Body of pancreas (tissue), 4 donors: ENCODE measurements at places on chromosomes 13 and 19.

DNA sequence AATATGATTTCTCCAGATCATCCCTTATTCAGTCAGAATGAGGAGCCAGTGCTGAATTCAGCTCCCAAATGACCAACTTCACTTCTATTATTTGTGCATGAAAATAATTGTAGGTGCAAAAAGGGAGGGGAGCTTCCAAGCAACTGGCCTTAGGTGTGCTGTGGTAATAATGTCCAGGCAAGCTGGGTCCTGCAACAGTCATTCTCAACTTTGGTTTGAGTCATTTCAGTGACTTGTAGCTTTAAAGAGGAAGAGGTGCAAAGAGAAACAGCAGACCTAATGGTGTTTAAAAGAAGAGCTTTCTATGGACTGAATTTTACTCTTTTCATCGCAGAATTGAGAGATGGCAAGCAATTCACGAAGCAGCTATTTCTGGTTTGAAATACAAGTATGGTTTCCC is 29.2 kb upstream of the FGF9 start:
- no peak for DNase-seq

- DNase-seq = peak; percentile 74
Observed at GRCh38 chr19:9934132-9934950, 2.0 kb downstream of the OLFM2 start.

DNA sequence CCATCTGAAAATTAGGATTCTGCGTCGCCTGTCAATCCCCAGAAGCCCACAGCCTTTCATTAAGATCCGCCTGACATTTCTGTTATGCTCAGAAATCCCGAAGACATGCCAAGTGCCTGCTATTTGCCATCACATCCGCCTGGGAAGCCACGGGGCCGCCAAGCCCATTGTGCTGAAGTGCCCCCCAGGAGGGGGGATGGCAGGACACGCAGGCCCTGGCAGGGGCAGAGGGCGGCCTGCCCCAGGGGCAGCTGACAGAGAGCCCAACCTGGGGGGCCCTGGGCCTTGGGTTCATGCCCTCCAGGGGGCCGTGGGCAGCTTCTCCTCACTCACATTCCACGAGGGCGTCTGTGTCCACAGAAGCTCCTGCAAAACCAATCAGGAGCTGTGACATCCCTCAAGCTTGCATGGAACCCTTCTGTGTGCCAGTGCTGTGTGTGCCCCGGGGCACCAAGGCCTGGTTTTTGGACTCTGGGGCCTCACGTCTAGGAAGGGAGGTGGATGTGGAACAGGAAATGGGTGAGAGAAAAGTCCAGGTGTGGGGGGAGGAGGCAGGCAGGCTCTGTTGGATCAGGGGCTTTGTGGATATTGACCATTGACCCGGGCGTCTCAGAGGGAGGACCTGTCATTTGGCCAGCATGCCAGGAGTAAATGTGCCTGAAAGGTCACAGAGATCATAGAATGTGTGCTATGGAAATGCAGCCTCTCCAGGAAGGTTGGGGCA is 122.9 kb downstream of the URI1 start:
- DNase-seq = no peak

DNA sequence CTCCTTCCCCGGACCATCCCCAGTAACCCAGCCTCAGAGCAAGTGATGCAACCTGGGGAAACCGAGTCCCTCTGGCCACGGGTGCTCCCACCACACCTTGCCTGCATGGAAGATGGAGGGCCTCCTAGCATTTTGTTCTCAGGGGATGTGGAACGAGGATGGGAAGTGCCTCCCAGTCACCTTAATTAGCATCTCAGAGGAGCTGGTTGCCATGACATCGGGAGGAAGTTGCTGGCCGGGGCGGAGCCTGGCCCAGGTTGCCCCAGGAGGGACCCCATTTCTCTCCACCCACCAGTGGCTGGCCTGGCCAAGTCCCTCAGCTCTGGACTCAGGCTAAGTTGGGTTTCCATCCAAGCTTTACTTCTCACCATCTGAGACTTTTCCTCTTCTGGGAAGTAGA is 24.1 kb upstream of the PTPRS start:
- no peak for DNase-seq

DNA sequence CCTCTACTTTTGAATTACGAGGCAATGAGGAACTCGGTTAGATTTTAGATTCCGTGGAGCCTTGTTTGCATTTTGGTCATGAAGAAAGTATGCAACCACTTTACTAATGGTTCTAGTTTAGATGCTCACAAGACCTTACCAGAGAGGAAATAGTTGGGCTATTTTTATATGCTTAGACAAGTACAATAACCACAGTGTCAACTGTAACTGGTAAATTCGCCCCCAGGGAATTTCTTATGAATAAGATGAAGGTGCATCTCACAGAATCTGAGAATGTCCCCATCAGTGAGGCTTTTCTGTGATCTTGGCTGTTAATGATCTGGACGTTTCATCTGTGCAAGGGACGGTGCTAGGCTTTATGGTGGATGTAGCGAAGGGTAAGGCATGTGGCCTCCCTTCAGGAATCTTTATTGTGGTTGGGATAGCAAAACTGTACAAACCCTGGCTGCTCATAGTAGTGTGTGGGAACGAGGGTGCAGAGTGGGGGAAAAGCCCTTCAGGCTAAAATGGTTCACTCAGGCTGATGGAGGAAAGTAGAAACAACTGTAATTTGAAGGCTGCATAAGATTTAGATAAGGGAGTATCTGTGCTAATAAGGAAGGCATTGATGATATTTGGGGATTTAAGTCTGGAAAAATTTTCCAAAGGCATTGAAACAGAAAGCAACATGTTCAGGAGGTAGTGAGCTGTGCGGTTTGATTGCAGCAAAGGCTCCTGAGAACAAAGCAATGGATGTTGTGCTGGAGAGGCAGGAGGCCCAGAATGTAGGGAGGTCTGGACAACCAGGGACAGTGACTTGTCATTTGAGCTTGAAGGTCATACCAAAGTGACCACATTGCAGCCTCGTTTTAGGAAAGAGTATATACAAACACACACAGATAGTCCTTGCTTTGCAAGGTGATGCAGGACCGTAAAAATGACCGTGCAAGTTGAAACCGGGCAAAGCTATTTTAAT is 28.4 kb downstream of the UBAC2 start:
- DNase-seq = no peak

GRCh38 chr13:31786011-31786410 is 46.7 kb downstream of the RXFP2 start:
- no peak for DNase-seq

DNA sequence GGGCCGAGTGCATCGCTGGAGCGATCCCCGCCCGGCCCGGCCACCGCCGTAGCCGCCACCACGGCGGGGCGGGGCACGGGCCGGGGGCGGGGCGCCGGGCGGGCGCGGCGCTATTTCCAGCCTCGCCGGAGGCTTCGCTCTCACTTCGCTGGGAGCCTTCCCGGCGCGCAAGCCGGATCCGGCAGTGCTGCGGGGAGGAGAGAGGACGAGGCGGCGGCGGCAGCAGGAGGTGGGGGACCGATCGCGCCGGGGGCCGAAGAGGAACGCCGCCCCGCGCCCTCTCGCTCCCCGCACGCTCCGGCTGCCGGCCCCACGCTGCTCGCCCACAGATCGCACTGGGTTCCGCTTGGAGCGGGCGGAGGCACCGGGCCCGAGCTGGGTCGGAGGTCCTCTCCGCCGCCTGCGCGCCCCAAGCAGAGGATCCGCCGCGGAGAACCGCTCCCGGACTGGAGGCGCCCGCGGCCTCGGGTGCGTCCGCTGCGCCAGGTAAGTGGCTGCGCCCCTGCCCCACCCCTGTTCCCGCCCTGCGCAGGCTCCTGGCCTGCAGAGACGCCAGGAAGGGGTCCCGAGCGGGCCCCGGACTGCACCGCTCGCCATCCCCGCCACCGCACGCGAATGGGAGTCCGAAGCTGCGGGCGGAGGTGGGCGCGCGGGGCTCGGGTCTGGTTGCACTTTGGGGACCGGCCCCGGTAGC is at the start of gene CHST8:
TSS of gene CHST8 (plus strand) at position 143 of the 694 bp plus-strand sequence. CDS start 67,309 bp downstream, outside the sequence.
- DNase-seq = peak; percentile 64

DNA sequence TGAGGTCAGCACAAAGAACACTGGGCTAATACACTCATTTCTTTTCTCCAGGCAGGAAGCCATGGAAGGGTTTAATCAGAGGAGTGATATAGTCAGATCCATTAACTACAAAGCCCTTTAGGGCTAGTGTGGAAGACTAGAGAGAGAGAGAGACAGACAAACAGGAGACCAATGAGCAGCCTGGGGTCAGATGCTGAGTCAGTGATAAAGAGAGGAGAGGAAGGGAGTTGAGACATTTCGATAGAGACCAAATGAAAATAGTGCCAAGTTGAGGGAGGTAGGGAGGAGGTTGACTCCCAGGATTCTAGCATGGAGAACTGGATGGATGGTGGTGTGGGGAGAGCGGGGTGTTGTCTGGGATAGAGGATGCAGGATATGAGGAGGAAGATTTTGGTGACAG is 18.2 kb downstream of the ZNF473 start:
- DNase-seq = no peak

- DNase-seq = peak; percentile 37
Observed at GRCh38 chr19:53158119-53158656, 665 bp downstream of the ZNF347 start.

GRCh38 chr13:109144693-109145437 is 515.5 kb downstream of the MYO16 start:
- DNase-seq = no peak

- DNase-seq = no peak
Observed at GRCh38 chr13:99294958-99295357, 12.2 kb downstream of the GPR183 start.

GRCh38 chr13:113849546-113849945 is 14.3 kb downstream of the GAS6 start:
- no peak for DNase-seq

- no peak for DNase-seq
Observed at GRCh38 chr19:14577885-14578427, 4.9 kb upstream of the CLEC17A start.

- DNase-seq = peak; percentile 65
Observed at GRCh38 chr19:19487950-19488874, 27.1 kb downstream of the TSSK6 start.

- peak; percentile 62 for DNase-seq
Observed at GRCh38 chr19:4715529-4716221, 8.0 kb downstream of the DPP9 start.

- no peak for DNase-seq
Observed at GRCh38 chr13:30668312-30668711, 50.6 kb downstream of the USPL1 start.

- DNase-seq = no peak
Observed at GRCh38 chr13:112955271-112955937, 13.6 kb upstream of the MCF2L start.

- DNase-seq = no peak
Observed at GRCh38 chr19:41925208-41926003, 2.8 kb downstream of the ERFL start.
